Stimulated activated CD4-positive, alpha-beta T cell treated with anti-CD3 and anti-CD28 coated beads, Interleukin-2, amount 100 ng/mL, for 24 hours (primary cell): ENCODE measurements at places on chromosomes 13 and 19.

GRCh38 chr13:73579574-73580274 lies 520.9 kb downstream of the KLF5 start:
- no peak for DNase-seq

DNA sequence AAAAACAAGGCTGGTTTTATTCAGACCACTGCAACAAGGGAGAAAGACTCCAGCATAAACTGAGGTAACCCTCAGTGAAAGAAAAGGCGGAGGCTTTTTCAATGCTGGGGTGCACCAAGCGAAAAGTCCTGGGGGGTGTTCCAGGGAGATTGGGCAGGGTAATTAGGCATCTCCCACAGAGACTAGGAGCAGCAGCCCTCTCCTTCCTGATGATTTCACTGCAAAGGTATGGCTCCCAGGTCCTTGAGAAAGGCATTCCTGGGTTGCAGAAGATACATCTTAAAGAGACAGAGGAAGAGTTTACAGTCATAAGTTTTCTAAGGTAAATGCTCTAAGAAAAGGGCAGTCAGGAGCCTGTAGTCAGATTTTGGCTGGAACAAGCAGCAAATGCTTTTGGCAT lies 412.0 kb downstream of the FOXO1 start:
- no peak for DNase-seq

DNA sequence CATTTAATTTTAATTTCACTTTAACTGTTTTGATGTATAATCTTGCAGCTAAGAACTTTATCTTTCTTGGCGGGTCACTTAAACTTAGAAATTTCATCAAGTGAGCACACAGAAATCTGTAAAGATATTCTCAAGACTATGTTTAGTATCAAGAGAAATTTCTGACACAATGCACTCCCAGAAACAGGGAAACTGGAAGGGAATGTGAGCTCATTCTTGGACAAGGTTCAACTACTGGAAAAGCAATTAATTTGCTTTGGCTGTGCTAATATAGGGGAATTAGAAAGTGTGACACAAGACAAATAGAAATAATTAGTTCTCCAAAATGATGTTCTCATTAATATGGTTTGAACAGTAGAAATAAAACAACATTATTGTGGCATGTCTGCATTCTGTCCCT lies 402.3 kb downstream of the DACH1 start:
- no peak for DNase-seq

DNA sequence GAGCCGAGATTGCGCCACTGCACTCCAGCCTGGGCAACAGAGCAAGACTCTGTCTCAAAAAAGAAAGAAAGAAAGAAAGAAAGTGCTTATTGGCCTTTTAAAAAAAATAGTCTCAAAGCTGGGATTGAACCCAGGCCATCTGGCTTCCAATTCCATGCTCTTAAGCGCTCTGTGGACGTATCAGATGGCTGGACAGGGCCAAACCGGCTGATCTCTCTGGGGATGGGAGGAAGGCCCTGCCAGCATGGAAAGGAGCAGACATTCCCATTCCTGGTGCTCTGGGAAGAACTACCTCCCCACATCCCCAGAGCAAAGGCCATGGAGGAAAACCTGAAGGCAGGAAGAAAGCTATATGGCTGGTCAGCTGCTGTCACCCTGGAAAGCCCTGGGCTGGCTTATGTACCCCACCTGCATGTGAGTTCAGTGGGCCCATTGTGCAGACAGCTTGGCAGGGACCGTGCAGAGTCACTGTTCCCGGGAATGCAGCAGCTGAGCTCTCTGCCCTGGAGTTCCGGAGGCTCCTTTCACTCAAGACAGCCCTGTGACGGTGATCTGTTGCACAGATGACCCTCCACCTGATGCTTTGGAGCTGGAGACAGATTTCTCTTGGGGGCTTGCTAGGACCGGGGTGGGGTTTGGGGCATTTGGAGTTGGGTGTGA lies 84.3 kb downstream of the SIPA1L3 start:
- no peak for DNase-seq

DNA sequence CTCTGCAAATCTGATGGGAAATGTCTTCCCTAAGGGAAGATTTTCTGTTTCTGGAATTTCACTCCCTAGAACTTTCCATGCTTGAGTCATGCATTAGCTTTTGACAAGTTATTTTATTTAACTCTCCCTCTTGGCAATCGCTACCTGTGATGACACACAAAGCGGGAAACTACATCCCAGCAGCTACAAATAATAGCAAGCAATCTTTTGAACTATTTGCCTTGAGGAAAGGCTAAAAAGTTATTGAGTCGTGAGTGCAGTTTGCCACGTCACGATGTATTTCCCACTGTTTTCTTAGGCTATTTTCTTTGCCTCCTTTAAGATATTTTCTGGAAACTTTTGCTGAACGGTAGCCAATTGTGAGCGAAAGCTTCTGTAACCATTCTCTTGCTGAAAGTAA lies 353.3 kb upstream of the HTR2A start:
- no peak for DNase-seq

GRCh38 chr19:1512671-1513498 lies at the start of gene ADAMTSL5:
Gene ADAMTSL5, minus strand, starts transcription at chr19:1513019. Its CDS starts 2,076 bp downstream, at chr19:1510943.
- peak; percentile 83 for DNase-seq

DNA sequence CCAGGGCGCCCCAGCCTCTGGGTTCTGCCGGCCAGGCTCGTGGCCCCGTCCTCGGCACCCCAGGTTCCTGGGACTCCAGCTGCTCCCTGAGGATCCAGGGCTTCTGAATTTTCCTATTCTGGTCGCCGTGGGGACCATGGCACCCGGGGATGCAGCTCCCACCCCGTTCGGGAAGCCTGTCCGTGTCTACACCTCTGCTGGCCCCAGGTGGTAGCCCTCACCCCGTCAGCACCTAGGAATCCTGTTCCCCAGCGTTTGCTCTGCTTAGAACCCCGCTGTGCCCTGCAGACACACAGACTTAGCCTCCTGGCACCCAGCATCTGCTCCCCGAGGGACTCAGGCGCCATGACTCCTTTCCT lies 960 bp downstream of the PPFIA3 start:
- no peak for DNase-seq

DNA sequence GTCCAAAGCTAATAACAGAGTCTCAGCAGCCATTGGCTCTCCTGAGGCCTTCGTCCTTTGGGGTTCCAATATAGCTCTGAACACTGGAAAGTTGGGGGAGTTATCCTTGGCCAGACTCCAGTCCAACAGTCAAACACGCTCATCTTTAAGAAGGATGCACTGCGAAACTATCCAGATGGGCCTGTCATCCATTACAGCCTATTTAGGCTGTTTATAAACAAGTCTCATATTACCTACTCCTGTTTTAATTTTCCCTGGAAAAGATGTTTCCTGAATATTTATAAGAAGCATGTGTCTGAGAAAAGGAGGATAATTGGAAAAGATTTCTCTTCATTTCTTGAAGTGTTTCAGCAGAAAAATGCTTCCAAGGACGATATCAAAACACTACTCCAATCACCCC lies 170.7 kb downstream of the DCT start:
- DNase-seq = no peak

DNA sequence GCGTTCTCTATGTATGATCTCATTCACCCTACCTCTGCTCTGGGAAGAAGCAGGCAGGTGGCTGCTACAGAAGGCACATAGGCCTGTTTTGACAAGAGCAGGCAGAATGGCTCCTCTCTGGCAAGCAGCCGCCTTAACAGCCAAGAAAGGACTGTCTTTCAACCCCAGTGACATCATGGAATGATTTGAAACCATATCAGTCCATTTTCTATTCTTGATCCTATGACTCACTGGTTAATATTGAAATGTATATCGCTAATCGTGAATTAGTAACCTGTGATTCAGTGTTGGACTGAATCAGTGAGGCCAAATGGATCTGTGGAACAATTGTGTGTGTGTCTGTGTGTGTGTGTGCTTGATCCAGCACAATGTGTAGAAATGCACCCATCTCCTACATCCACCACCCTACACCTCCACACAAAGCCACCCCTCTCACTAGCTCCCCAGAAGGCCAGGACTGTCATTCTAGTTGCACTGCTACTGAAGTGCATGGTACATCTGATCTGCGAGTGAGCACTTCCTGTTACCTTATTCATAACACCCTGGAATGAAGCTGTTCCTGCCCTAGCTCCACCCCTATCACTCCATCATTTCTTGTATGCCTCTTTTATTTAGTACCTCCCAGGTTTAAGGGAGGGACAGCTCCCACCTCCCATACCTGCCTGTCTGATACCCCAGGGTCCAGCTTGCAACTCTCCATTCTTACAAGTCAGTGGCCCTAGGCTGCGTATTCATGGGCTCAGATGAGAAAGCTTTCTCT lies 460.0 kb downstream of the FOXO1 start:
- peak; percentile 54 for DNase-seq

GRCh38 chr19:40421993-40422747 lies 3.6 kb downstream of the SERTAD1 start:
- DNase-seq = no peak

DNA sequence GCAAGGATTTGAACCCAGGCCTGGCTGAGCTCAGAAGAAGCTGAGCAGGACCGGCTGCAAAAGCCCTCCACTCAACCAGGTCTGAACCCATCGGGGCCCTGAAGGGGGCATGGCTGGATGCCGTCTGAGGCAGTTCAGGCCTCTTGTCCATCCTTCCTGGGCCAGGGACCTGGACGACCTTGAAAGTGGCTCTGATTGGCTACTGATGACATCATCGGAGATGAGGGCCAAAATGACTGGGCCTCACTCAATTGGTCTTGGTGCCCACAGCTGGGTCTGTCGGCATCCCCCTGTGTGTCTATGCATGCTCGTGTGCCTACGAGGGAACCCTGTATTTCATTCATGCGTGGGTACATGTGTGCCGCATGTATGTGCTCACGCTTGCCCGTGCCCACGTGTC lies 71.8 kb downstream of the PTPRS start:
- no peak for DNase-seq

DNA sequence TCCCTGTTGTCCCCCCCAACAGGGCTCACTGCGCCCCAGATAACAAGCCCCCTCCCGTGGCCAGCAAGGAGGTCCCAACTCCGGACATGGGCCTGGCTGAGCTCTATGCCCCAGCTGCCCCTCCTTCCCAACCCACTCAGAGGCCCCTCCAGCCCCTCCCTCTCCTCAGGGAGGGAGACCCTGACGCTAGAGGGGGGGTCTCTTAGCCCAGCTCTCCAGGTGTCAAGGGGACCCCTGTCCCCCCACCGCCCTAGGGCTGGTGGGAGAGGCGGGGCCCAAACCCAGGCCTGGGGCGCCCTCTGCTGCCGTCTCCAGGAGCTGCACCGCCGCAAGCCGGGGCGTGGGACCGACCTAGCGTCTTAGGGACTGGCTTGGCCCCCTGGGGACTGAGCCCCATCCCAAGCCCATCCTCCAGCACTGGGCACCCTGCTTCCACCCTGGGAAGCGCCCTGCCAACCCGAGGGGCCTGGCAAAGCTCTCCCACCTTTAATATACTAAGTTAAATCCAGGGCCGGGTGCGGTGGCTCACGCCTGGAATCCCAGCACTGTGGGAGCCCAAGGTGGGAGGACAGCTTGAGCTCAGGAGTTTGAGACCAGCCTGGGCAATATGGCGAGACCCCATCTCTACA lies 1.4 kb downstream of the GRIN3B start:
- peak; percentile 80 for DNase-seq

DNA sequence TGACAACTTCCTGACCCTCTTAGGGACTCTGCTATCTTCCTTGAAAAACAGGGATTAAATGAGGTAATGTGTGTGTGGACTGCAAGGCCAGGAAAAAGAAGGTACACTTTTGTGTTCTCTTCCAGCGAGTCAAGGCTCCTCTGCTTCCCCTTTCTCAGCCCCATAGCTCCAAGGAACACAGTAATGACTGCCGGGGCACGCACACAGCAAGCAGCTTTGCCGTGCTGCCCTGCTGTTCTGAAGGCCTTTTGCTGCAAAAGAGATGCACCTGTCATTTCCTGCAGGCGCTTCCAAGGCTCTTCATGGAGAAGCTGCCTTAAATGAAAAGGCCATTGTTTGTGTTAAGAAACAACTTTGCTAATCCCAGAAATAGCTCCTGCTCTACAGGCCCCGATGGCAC lies 84.6 kb downstream of the CYSLTR2 start:
- no peak for DNase-seq

DNA sequence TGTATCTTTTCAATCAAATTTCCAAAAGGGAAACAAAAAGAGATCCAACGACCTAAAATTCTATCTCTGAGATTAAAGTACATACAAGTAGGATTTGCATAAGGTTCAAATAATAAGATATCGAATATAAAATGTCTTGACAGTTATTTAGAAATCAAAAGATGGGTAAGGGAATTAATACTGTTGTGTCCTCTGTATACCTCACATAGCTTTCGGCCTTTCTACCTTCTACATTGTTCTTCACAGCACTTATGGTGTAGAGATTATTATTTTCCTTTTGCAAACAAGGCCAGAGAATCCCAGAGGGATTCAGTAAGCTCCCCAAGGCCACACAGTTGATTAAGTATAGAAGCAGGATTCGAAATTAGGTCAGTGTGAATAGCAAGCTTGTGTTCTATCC lies 403.6 kb downstream of the SPRY2 start:
- no peak for DNase-seq

DNA sequence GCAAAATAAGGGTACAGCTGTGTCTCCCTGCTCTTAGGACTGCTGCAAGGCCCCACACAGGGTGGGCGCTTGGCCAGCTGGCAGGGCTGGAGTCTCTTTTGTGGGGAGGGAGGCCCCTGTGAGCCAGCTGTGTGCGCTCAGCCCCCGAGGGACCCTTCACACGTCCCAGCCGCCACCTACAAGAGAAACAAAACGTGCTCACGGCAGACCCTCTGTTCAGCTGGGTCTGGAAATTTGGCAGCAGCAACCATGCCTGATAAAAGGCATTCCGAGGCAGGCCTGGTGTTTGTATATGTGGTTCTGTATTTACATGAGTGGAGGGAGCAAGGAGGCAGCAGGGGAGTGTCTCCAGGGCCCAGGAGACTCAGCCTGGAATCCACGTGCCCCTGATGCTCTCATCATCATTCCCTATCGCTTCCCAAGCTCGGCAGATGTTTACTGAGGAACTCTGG lies 49.7 kb downstream of the CRTC1 start:
- no peak for DNase-seq

DNA sequence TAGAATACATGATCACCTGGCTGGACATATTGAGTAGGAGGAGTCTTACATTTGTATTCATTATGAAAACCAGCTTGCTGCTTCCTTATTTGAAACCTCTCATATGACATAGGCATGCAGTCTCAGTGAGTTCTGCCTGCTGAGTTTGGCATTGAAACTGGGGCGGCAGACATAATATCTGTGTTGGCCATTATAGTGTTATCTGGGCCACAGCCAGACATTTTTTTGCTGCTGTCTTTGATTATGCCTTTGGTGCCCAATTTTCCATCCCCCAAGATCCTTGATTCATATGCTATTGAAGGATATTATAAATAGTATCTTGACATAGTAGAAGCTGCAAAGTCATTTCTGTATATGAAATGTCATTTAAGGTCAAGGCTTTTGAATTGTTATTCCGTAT lies 15.8 kb downstream of the FREM2 start:
- no peak for DNase-seq

GRCh38 chr19:41808663-41809566 lies 12.5 kb downstream of the CEACAM3 start:
- no peak for DNase-seq

- DNase-seq = no peak
Observed at GRCh38 chr13:35699825-35700510, 223.5 kb upstream of the MAB21L1 start.

GRCh38 chr13:100986571-100986970 lies 312.0 kb upstream of the TMTC4 start:
- no peak for DNase-seq

- DNase-seq = no peak
Observed at GRCh38 chr13:110062077-110062776, 244.7 kb downstream of the COL4A1 start.
